ENCODE measurements at places on chromosomes 16 and 17. TPM values are rescaled to one million over a fixed set of nuclear protein-coding genes. Genes with fewer than 3 reads are reported as not detected.
A peak's percentile ranks its signal among the peaks of the same experiment; 100 is the strongest.

DNA sequence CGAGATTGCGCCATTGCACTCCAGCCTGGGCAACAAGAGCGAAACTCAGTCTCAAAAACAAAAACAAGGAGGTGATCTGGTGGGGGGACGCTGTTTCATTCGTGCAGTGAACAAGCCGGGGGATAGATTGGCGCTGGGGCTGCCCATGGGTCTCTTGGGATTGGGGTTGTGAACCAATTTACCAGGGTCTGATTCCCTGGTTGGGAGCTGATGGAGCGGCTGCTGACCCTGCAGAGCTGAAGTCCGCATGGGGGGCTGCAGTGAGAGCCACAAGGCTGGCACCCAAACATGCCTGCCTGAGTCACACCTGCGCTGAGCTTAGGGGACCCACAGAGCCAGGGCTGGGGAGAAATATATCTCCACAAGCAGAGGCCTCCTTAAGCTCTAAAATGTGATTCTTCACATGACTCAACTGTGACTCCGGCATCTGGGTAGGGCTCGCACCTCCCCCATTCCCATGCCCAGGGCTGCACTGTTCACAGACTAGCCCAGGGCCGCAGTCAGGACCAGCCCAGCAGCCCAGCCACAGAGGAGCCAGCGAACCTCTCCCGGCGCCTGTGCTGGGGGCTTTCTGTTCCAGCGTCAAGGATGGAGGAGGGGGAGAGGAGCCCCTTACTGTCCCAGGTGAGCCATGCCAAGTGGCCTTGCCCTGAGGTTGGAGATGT is 5.0 kb downstream of the TSPAN10 start:
- H3K27me3 ChIP-seq: no peaks in the 10 kb centered on the region
- H3K36me3 ChIP-seq: no peaks in the 10 kb centered on the region
- H3K27ac ChIP-seq: no peak overlapping the region
- H3K4me1 ChIP-seq: peaks cover 6% of the 10 kb centered on the region
- no peak overlapping the region for H3K4me3 ChIP-seq

SLC47A2 gene
- polyA plus RNA-seq: 0.10 TPM

DNA sequence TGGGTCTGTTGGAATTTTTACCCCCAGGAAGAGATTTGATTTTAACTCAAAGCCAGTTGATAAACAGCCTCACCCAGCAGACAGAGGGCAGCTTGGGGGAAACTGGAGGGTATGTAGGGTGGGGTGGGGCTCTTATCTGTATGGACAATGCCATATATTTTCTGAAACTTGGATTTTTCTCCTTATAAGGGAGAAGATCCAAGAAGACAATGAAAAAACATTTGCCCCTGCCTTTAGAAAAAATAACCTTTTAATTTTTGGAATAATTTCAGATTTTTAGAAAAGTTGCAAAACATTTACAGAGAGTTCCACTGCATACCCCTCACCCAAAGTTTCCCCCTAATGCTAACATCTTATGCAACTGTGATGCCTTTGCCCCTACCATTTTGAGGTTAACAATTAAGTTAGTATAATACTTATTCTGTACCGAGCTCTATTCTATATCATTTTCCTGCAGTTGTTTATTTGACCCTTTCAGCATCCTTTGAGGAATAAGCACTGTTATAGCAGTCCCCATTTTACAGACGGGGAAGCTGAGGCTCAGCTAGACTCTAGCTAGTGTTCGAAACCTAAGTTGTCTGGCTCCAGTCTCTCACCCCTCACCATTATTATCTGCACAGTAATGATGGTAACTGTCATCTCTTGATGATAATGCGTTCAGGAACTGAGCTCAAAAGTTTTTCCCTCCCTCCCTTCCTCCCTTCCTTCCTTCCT is 66.4 kb downstream of the PRKCB start:
- H3K27ac ChIP-seq: no peak overlapping the region
- H3K36me3 ChIP-seq: no peaks in the 10 kb centered on the region
- H3K4me3 ChIP-seq: no peak overlapping the region
- H3K4me1 ChIP-seq: no peaks in the 10 kb centered on the region
- no peaks in the 10 kb centered on the region for H3K27me3 ChIP-seq

- no peaks in the 10 kb centered on the region for H3K4me1 ChIP-seq
- H3K27me3 ChIP-seq: no peaks in the 10 kb centered on the region
- no peak overlapping the region for H3K4me3 ChIP-seq
- DNase-seq: peak; percentile 53
Observed at GRCh38 chr17:83203073-83203471, 123.7 kb downstream of the METRNL start.

DNA sequence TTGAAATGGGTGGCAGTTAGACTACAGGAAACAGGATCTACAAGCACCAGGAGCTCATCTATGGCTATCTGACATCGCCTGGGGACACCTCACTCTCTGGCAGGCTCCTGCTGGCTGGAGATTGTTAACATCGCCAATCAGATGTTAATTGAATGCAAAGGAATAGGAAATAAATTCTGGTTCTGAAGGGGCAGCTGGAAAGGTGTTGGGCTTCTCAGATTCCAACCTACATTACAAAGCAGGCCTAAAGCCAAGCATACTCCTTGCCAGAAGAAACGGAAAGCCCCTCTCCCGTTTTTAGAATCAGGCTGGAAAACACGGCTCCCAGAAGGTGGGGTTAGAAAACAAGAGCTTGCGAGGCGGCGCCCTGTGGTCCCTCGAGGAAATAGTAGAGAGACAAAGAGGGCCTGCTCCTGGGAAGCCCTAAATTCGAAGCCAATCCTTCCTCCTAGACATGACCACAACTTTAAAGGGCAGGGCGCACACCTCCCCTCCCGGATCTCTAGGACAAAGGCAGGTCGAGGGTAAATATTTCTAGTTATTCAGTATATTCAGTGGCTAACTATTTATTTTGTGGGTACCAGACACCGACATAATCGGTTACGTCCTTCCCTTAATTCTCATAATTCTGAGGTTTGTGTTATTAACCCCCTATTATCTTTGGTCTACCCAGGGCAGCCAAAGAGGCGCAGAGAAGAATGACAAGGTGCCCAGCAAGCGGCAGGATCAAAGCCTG is 763 bp upstream of the TOM1L1 start:
- peaks cover 5% of the 10 kb centered on the region for H3K4me1 ChIP-seq
- no peak for DNase-seq
- H3K4me3 ChIP-seq: peak overlapping the region; percentile 63

GRCh38 chr17:79870540-79870939 is 31.3 kb upstream of the CBX4 start:
- H3K4me3 ChIP-seq: no peak overlapping the region
- no peaks in the 10 kb centered on the region for H3K27me3 ChIP-seq
- no peak overlapping the region for H3K27ac ChIP-seq

NPIPA3 gene
- polyA plus RNA-seq: 6.5 TPM

DNA sequence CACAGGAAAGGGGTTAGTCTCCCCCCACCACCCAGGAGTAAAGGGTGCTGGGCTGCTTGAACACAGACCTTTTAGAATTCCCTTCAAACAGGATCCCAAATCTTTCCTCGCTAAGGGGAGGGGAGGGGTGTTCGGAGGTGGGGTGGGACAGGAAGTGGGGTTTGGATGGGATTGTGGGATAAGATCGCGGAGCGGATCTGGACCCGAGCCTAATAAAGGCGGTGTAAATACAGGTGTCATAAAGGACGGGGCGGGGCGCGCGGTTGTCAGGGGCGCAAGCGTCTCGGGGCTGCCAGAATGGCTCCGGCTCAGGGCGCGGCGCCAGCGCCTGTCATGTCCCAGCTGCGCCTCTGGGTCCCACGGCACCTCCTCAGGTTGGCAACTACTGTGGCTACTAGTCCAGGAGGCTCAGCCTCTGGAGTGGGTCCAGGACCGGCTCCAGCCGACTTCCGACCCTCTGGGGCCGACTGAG is 59.8 kb upstream of the FBXO47 start:
- no peaks in the 10 kb centered on the region for H3K36me3 ChIP-seq
- no peak overlapping the region for H3K27ac ChIP-seq
- DNase-seq: peak; percentile 28

HEATR9 gene
- 0.03 TPM for polyA plus RNA-seq

FBXO47 gene
- not detected for polyA plus RNA-seq

- H3K36me3 ChIP-seq: no peaks in the 10 kb centered on the region
- H3K4me3 ChIP-seq: no peak overlapping the region
- DNase-seq: peak; percentile 75
- peaks cover 19% of the 10 kb centered on the region for H3K4me1 ChIP-seq
Observed at GRCh38 chr17:29154516-29155226, 25.5 kb downstream of the MYO18A start.

- no peaks in the 10 kb centered on the region for H3K36me3 ChIP-seq
- H3K4me1 ChIP-seq: no peaks in the 10 kb centered on the region
- no peaks in the 10 kb centered on the region for H3K27me3 ChIP-seq
- no peak overlapping the region for H3K4me3 ChIP-seq
Observed at GRCh38 chr17:73710095-73710592, 65.9 kb upstream of the SDK2 start.

MPV17L gene
- 5.5 TPM for polyA plus RNA-seq

DNA sequence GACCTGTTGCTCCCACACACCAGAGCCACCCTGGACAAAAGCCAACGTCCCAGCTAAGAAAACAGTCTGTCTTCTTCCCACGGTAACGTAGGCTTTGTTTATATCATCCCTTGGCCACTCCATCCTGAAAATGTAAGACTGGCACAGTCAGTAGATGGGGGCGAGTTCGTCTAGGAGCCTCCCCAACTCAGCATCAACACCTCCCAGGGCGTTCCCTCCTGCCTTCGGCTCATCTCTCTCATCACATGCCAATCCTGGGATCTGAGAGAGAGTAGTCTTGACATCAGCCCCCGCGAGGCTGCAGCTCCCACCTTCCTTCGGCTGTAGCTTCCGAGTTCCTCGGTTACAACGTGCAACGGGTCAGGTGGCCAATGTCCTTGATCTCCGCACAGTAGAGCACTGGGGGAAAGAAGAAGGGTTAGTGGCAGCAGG is 894 bp downstream of the RNF227 start:
- no peaks in the 10 kb centered on the region for H3K36me3 ChIP-seq
- H3K4me3 ChIP-seq: peak overlapping the region; percentile 55
- DNase-seq: peak; percentile 40
- H3K4me1 ChIP-seq: peaks cover 10% of the 10 kb centered on the region
- no peaks in the 10 kb centered on the region for H3K27me3 ChIP-seq

- peaks cover 50% of the 10 kb centered on the region for H3K36me3 ChIP-seq
- H3K27me3 ChIP-seq: no peaks in the 10 kb centered on the region
- H3K4me1 ChIP-seq: no peaks in the 10 kb centered on the region
- peak; percentile 58 for DNase-seq
Observed at GRCh38 chr16:48542020-48542473, 67.9 kb downstream of the N4BP1 start.

- no peak within 1 kb of the TSS for H3K4me3 ChIP-seq
- peaks cover 14% of the 10 kb centered on the region for H3K4me1 ChIP-seq
- H3K27me3 ChIP-seq: no peaks in the 10 kb centered on the region
Observed at GRCh38 chr16:2026461-2027023, at the start of gene NHERF2. Gene NHERF2, plus strand, starts transcription at chr16:2026902. Its CDS starts 104 bp downstream, at chr16:2027006.

DNA sequence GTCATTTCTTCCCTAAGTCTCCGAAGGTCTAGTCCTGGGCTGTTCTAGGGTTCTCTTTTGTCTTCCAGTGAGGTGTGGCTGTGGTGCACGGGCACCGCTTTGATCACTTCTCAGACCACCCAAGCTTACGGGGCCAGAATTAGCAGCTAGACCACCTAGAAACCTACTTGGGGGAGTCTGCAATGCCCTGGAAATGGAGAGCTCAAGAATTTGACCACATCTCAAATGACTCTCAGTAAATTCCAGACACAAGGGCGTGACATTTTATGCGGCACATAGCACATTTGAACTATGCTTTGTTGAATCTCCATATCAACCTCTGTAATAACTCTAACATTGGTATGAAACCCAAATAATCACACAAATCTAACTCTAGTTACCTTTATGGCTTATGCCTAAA is 24.9 kb downstream of the TRIM16 start:
- H3K36me3 ChIP-seq: no peaks in the 10 kb centered on the region
- no peaks in the 10 kb centered on the region for H3K27me3 ChIP-seq
- H3K4me1 ChIP-seq: peaks cover 9% of the 10 kb centered on the region
- H3K27ac ChIP-seq: no peak overlapping the region
- H3K4me3 ChIP-seq: no peak overlapping the region

CEP112 gene
- 6.4 TPM for polyA plus RNA-seq

DNA sequence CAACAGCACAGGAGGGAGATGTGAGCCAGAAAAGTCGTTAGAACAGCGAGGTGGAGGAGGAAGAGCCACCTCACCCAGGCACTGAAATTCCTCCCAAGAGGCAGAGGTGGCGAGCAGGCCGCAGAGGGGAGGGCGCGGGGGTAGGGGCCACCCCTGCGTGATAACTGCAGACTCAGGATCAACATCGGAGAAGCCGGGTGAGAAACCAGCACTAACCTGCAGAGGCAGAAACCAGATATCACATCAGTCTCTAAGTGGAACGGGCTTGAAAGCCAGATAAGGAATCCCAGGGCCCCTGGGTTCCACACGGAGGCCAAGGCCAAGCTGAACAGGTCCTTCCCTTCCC is 39.4 kb upstream of the ZC3H18 start:
- peaks cover 6% of the 10 kb centered on the region for H3K4me1 ChIP-seq
- H3K27me3 ChIP-seq: no peaks in the 10 kb centered on the region
- DNase-seq: no peak
- H3K36me3 ChIP-seq: no peaks in the 10 kb centered on the region
- H3K4me3 ChIP-seq: no peak overlapping the region

DNA sequence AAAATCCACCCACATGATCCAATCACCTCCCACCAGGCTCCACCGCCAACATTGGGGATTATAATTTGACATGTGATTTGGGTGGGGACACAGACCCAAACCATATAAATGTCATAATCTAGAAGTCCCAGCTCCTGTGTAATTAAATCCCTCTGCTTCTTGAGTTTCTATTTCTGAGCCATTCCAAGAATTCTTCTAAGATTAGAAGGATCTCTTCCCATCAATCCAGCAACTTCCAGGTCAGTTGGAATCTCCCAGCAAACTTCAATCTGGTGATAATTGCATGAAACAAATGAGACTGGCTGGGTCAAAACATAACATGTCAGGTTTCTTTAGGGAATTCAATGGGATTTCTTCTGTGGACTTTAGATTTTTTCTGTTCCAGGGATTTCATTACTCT is 127.8 kb upstream of the CDH5 start:
- H3K27ac ChIP-seq: no peak overlapping the region
- no peaks in the 10 kb centered on the region for H3K27me3 ChIP-seq
- no peaks in the 10 kb centered on the region for H3K4me1 ChIP-seq
- no peaks in the 10 kb centered on the region for H3K36me3 ChIP-seq
- DNase-seq: no peak

DNA sequence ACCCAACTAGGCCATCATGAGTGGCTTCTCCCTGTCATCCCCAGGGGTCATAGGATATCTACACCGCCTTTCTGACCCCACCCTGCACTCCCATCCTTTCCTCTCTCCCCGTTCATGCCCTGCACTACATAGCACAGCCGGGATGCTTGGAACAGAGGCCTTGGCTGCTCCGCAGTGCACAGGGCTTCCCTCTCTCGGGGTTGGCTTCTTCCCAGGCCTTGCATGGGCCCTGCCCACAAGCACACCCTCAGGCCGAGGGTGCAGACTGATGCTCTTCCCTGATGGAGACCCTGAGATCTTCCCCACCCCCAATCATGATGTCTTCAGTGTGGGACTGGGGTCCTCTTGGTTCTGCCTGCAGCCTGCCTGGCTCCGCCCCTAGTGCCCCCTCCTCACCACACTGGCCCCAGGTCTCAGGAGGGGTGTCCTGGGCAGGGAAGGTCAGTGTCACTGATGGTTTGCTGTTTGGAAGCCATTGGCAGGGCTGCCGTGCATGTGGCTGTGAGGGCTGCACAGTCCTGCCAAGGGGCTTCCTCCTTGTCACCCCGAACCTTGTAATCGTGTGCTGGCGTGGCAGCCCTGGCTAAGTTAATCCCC is 14.3 kb upstream of the NAGLU start:
- H3K4me1 ChIP-seq: peaks cover 93% of the 10 kb centered on the region
- no peaks in the 10 kb centered on the region for H3K36me3 ChIP-seq
- H3K27me3 ChIP-seq: no peaks in the 10 kb centered on the region
- peak; percentile 73 for DNase-seq
- no peak overlapping the region for H3K4me3 ChIP-seq
- peak overlapping the region; percentile 99 for H3K27ac ChIP-seq

LPCAT2 gene
- 12.3 TPM for polyA plus RNA-seq

MT1A gene
- 16.5 TPM for polyA plus RNA-seq
